ENCODE measurements at places on chromosomes 5 and 9. TPM values are rescaled to one million over a fixed set of nuclear protein-coding genes. Genes with fewer than 3 reads are reported as not detected.

Gene EGFL7
- 302 TPM for total RNA-seq

DNA sequence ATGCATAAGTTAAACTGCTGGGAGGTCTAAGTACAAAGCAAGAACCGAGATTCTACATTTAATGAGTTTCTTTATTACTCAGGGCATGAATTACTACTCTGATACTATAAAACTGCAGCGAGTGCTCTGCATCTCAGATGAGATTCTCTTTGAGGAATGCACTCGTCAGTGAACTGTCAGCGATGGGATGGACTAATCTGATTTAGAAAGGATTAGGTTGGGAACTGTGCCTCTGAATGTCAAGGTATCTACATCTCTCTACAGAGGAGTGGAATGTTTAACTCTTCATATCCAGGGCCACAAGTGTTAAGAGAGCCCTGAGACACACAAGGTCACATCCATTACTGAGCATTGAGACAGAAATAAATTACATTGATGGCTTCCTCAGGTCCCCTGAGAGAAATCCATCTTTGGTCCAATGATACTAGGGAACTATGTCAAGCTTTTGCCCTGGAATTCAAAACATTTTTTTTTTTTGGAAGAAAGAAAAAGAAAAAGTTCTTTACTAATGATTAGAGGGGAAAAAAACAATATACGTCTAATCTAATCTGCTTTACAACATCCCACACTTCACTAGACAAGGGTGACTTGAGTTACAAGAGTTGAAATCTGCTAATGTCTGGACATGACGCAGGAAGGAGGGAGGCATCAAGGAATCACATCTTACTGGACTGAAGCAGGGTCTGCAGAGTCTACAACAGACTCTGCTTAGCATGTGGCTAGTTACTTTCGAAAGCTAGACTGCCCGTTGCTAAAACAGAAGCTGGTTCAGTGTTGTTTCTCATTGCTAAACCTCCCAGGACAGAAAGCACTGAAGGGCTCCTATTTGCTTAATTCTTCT lies 270.0 kb upstream of the TLE4 start:
- no peak overlapping the region for H3K4me3 ChIP-seq
- H3K4me1 ChIP-seq = no peaks in the 10 kb centered on the region
- H3K27ac ChIP-seq = no peak overlapping the region
- H3K27me3 ChIP-seq = no peaks in the 10 kb centered on the region

GRCh38 chr5:172452398-172453205 lies 1.7 kb downstream of the SH3PXD2B start:
- peaks cover 35% of the 10 kb centered on the region for H3K4me1 ChIP-seq
- H3K36me3 ChIP-seq = peaks cover 4% of the 10 kb centered on the region
- H3K27ac ChIP-seq = peak overlapping the region; percentile 73
- H3K4me3 ChIP-seq = peak overlapping the region; percentile 67

GRCh38 chr5:74430631-74431289 lies 209.8 kb downstream of the ENC1 start:
- H3K27me3 ChIP-seq = no peaks in the 10 kb centered on the region
- H3K4me3 ChIP-seq = no peak overlapping the region
- no peak overlapping the region for H3K27ac ChIP-seq
- no peaks in the 10 kb centered on the region for H3K36me3 ChIP-seq

GRCh38 chr5:54234304-54234933 lies 76.0 kb downstream of the ARL15 start:
- DNase-seq = no peak
- no peaks in the 10 kb centered on the region for H3K27me3 ChIP-seq
- H3K4me1 ChIP-seq = peaks cover 3% of the 10 kb centered on the region

Gene OTULIN
- total RNA-seq = 30.0 TPM

DNA sequence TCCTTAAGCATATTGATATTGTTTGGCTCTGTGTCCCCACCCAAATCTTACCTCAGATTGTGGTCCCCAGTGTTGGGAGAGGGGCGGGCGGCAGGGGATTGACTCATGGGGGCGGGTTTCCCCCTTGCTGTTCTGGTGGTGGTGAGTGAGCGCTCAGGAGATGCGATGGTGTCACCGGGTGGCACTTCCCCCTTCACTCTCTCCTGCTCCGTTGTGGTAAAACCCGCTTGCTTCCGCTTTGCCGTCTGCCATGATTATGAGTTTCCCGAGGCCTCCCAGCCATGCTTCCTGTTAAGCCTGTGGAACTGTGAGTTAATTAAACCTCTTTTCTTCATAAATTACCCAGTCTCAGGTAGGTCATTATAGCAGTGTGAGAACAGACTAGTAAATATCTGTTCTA lies 229.1 kb downstream of the IRX2 start:
- DNase-seq = no peak
- H3K27me3 ChIP-seq = no peaks in the 10 kb centered on the region
- H3K27ac ChIP-seq = no peak overlapping the region
- no peaks in the 10 kb centered on the region for H3K36me3 ChIP-seq
- no peak overlapping the region for H3K4me3 ChIP-seq

Gene CRB2
- total RNA-seq = 0.93 TPM

DNA sequence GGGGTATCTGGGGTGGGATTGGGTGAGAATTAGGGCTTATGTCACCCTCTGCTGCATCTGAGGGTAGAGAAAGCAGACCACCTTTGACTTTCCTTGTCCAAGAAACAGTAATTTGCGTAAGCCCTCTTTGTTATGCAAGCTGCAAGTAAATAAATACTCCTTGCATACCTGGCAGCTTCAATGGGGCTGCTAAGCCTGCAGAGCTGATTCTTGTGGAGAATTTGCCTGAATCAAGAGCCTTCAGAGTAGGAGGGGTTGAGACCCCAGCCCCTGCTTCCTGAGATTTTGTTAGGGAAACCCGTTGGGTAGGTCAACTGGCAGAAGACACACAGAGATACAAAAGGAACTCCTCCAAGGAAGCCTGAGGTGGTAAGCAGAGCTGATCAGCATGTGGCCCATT lies 515.1 kb downstream of the DMAC1 start:
- H3K4me3 ChIP-seq = no peak overlapping the region
- H3K36me3 ChIP-seq = no peaks in the 10 kb centered on the region
- H3K27ac ChIP-seq = no peak overlapping the region
- no peaks in the 10 kb centered on the region for H3K27me3 ChIP-seq
- H3K4me1 ChIP-seq = no peaks in the 10 kb centered on the region

GRCh38 chr9:18438300-18438925 lies 35.5 kb upstream of the ADAMTSL1 start:
- H3K4me3 ChIP-seq = peak overlapping the region; percentile 43
- no peaks in the 10 kb centered on the region for H3K27me3 ChIP-seq
- peak overlapping the region; percentile 45 for H3K27ac ChIP-seq
- H3K4me1 ChIP-seq = peaks cover 7% of the 10 kb centered on the region
- H3K36me3 ChIP-seq = no peaks in the 10 kb centered on the region
- peak; percentile 62 for DNase-seq

Gene CARTPT
- total RNA-seq = not detected

Gene IL9
- total RNA-seq = not detected

DNA sequence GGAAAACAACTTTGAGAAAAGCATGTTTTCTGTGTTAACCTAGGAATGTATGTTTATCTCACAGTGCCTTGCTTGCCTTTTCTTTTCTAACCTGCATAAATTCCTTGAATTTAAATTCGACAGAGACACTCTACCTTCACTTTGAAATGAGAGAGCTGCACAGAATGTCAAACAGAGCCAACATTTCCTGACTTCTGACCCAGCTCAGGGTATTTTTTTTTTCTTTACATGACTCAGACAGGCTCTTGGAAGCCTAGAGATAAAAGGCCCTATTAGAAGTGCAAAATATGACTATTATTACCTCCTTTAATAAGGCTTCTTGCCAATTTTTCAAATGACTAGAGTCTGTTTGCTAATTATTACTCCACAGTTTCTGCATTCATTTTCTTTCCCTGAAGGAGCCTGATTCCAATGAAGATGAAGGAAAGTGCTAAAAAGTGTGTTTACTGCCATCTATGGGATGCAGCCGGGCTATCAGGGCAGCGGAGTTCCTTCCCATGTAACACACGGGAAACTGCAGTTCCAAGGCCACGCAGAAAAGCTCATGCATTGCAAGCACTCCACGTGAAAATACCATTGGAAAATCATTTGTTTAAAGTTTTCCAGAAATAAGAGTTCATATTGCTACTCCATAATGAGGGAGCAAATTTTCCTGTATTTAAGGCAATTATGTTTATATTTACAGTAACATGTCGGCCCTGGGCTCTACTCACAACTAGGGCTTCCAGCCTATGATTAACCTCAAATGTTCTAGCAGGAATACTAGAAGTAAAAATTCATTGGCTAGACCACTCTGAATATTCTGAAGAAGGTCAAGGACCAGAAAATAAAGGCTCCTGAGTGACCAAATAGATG lies 485.6 kb downstream of the ZSWIM6 start:
- H3K27me3 ChIP-seq = no peaks in the 10 kb centered on the region
- H3K36me3 ChIP-seq = no peaks in the 10 kb centered on the region
- H3K4me1 ChIP-seq = no peaks in the 10 kb centered on the region
- DNase-seq = no peak
- no peak overlapping the region for H3K27ac ChIP-seq

GRCh38 chr9:98552331-98552730 lies 156.4 kb downstream of the GABBR2 start:
- DNase-seq = no peak
- no peaks in the 10 kb centered on the region for H3K27me3 ChIP-seq
- H3K27ac ChIP-seq = no peak overlapping the region

Gene MTAP
- 40.6 TPM for total RNA-seq

DNA sequence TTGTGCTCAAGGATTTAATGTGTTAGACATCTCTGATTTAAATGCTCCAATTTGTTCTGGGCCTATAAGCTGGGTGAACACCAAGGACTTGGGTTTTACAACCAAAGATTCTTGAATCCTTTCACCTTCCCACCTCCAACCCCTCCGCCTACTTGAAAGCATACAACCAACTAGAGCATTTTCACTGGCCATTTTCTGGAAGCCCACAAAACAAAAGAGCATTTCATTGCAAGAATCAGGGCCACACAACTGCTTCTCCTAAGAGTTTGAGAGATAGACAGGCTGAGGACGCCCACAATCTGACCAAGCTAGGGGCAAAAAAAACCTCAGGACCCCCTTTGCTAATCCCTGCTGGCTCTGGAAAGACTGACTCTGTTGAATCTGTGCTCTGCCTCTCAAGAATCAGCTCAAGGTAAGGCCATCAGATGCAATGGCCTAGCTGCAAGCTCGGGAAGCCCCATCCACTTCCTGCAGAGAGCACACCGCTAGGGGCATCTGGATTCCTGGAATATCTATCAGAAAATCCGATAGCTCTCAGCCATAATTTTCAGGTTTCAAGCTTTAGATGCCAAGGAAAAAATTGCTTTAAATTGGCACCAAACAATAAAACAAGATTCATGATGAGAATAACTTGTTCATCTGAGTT lies 57.7 kb downstream of the RETREG1 start:
- no peaks in the 10 kb centered on the region for H3K4me1 ChIP-seq
- H3K4me3 ChIP-seq = no peak overlapping the region
- H3K27me3 ChIP-seq = no peaks in the 10 kb centered on the region
- DNase-seq = no peak
- no peak overlapping the region for H3K27ac ChIP-seq
- no peaks in the 10 kb centered on the region for H3K36me3 ChIP-seq

GRCh38 chr9:113558632-113559502 lies 95.3 kb downstream of the RGS3 start:
- H3K4me1 ChIP-seq = peaks cover 25% of the 10 kb centered on the region
- no peak overlapping the region for H3K4me3 ChIP-seq
- no peak overlapping the region for H3K27ac ChIP-seq
- no peaks in the 10 kb centered on the region for H3K36me3 ChIP-seq
- no peaks in the 10 kb centered on the region for H3K27me3 ChIP-seq

- H3K27me3 ChIP-seq = no peaks in the 10 kb centered on the region
- H3K4me1 ChIP-seq = no peaks in the 10 kb centered on the region
- DNase-seq = no peak
- no peak overlapping the region for H3K4me3 ChIP-seq
- no peaks in the 10 kb centered on the region for H3K36me3 ChIP-seq
Measured at GRCh38 chr9:88312045-88312444, 76.2 kb upstream of the SPIN1 start.

DNA sequence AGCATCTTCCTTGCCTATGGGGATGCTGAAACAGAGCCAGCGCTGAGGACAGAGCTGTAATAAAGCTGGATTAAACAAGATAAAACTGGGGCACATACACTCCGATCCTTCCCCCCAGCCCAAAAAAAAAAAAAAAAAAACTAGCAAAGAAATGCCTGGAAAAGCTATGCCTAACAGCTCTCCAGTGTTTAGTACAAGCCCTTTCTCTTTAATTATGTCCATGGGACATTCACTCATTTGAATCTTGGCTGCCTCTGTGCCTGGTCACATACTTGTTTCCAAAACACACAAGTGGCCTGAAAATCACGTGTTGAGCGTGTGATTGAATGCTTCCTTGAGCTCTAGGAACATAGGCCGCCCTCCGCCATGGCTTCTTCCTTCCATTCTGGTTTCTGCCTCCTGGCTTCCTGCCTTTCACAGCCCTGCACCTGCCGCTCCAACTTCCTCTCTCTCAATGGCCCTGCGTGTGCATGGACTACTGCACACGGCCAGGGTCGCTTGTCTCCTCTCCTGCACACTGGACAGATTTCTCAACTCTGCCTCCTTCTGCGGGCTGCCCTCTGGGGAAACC lies 111.0 kb upstream of the RETREG1 start:
- H3K4me3 ChIP-seq = no peak overlapping the region
- H3K27me3 ChIP-seq = no peaks in the 10 kb centered on the region
- peaks cover 8% of the 10 kb centered on the region for H3K4me1 ChIP-seq
- H3K36me3 ChIP-seq = no peaks in the 10 kb centered on the region
- DNase-seq = no peak

- H3K36me3 ChIP-seq = no peaks in the 10 kb centered on the region
- no peaks in the 10 kb centered on the region for H3K27me3 ChIP-seq
- no peak for DNase-seq
- H3K4me1 ChIP-seq = no peaks in the 10 kb centered on the region
Measured at GRCh38 chr5:10059980-10060379, 189.7 kb downstream of the ATPSCKMT start.

Gene GARIN3
- not detected for total RNA-seq

DNA sequence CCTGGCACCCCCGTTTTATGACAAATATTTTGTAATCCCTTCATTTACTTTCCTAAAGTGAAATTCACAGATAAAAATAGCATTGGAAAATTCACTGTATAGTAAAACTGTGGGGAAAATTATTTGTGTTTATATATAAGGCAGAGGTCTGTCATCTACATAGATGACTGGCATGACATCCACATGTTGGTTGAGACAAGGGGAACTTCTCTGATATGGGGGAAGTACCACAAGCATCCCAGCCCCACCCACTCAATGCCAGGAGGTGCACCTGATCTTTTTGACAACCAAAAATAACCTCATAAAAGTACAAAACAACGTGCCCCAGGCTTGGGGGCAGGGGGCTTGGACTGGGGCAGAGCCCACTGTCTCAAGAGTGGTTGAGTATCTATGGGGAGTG lies 6.3 kb upstream of the TDRD7 start:
- no peak overlapping the region for H3K4me3 ChIP-seq
- H3K27ac ChIP-seq = no peak overlapping the region

- H3K4me1 ChIP-seq = peaks cover 5% of the 10 kb centered on the region
- no peak overlapping the region for H3K27ac ChIP-seq
- H3K27me3 ChIP-seq = no peaks in the 10 kb centered on the region
Measured at GRCh38 chr5:62780888-62781287, 202.3 kb downstream of the LRRC70 start.

Gene SLC26A2
- 18.9 TPM for total RNA-seq

GRCh38 chr9:78013934-78014333 lies 17.7 kb downstream of the GNAQ start:
- H3K27ac ChIP-seq = no peak overlapping the region
- H3K36me3 ChIP-seq = no peaks in the 10 kb centered on the region
- H3K4me3 ChIP-seq = no peak overlapping the region
- peaks cover 33% of the 10 kb centered on the region for H3K4me1 ChIP-seq
- H3K27me3 ChIP-seq = no peaks in the 10 kb centered on the region

Gene SPINK13
- not detected for total RNA-seq

Gene FOXD4L3
- total RNA-seq = not detected

- DNase-seq = no peak
- no peaks in the 10 kb centered on the region for H3K27me3 ChIP-seq
- H3K4me3 ChIP-seq = no peak overlapping the region
- no peak overlapping the region for H3K27ac ChIP-seq
- peaks cover 16% of the 10 kb centered on the region for H3K4me1 ChIP-seq
Measured at GRCh38 chr9:89360465-89360864, 42.2 kb downstream of the SECISBP2 start.
